ENCODE measurements at places on chromosomes 7 and 10. TPM values are rescaled to one million over a fixed set of nuclear protein-coding genes. Genes with fewer than 3 reads are reported as not detected.

The TLX1 gene
- not detected for total RNA-seq

The NACAD gene
- 0.40 TPM for total RNA-seq

The AHR gene
- total RNA-seq, result 7.3 TPM

The SHH gene
- 0.39 TPM for total RNA-seq

The ZFAND4 gene
- 5.2 TPM for total RNA-seq

The ST8SIA6 gene
- not detected for total RNA-seq

The METTL27 gene
- total RNA-seq, result 10.8 TPM

The OLAH gene
- total RNA-seq, result 1.0 TPM

The PROSER2 gene
- 31.8 TPM for total RNA-seq

The GPR22 gene
- not detected for total RNA-seq

The MBL2 gene
- total RNA-seq, result not detected

The GIMAP7 gene
- not detected for total RNA-seq

The WDR86 gene
- total RNA-seq, result 0.11 TPM

The BLNK gene
- total RNA-seq, result 0.07 TPM

The DOCK4 gene
- total RNA-seq, result 4.8 TPM

The PODXL gene
- total RNA-seq, result 39.2 TPM

The OPALIN gene
- not detected for total RNA-seq

The CYP3A5 gene
- total RNA-seq, result 1.9 TPM

The ANAPC16 gene
- 87.0 TPM for total RNA-seq

The FOXL3 gene
- not detected for total RNA-seq

The CPA4 gene
- 4.4 TPM for total RNA-seq

The CHAT gene
- total RNA-seq, result not detected

The SYCE1 gene
- total RNA-seq, result not detected

The OIT3 gene
- total RNA-seq, result not detected

The SPDYE8 gene
- not detected for total RNA-seq

The CALHM3 gene
- total RNA-seq, result 0.47 TPM

The LRRC61 gene
- not detected for total RNA-seq

The WEE2 gene
- total RNA-seq, result not detected

The GPR146 gene
- 1.7 TPM for total RNA-seq

The SYT15B gene
- 2.1 TPM for total RNA-seq

The NME8 gene
- total RNA-seq, result not detected

The HNRNPF gene
- 335 TPM for total RNA-seq

The LLCFC1 gene
- total RNA-seq, result not detected

The PHF14 gene
- 20.4 TPM for total RNA-seq

The KCND2 gene
- total RNA-seq, result not detected

The FAM13C gene
- total RNA-seq, result 0.08 TPM

The CH25H gene
- 0.36 TPM for total RNA-seq

The AOAH gene
- not detected for total RNA-seq

The PNLIPRP2 gene
- not detected for total RNA-seq

The CPA5 gene
- not detected for total RNA-seq

The OPN1SW gene
- total RNA-seq, result not detected

The FOXP2 gene
- total RNA-seq, result not detected

The SEMA3D gene
- total RNA-seq, result 0.10 TPM

The PIP gene
- 0.36 TPM for total RNA-seq

The ORAI2 gene
- 40.0 TPM for total RNA-seq

The FOXI2 gene
- not detected for total RNA-seq

The FEZF1 gene
- total RNA-seq, result not detected

The PDSS1 gene
- 14.8 TPM for total RNA-seq

The KLF14 gene
- total RNA-seq, result 0.08 TPM

The SLC16A9 gene
- 0.13 TPM for total RNA-seq

The CCM2 gene
- 50.3 TPM for total RNA-seq

The CCNJ gene
- 7.5 TPM for total RNA-seq

The CDNF gene
- total RNA-seq, result 1.1 TPM

The DHTKD1 gene
- total RNA-seq, result 8.7 TPM

The HABP2 gene
- total RNA-seq, result 0.10 TPM

The TMEM229A gene
- total RNA-seq, result not detected
